ENCODE measurements at places on chromosomes 16 and 17.
A peak's percentile ranks its signal among the peaks of the same experiment; 100 is the strongest.

DNA sequence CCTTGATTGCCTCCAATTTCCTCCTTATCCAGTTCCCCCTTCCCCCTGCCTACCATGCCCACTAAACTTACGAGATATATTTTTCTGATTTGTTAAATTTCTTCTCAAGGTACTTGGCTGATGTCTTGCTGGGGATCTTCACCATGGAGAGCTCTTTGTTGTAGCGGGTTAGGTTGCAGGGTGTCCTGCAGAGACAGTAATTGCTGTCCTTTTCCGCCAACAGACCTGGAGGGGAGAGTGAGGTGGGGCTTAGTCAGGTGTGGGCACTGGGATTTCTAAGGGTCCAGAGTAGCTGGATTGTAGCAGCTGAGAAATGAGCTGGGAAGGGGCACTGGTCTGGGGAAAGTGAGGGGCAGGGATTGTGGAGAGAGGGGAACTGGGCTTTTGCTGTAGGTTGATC, 32.1 kb downstream of the SPACA3 start:
- H3K27ac ChIP-seq: no peak overlapping the region
- no peaks in the 10 kb centered on the region for H3K36me3 ChIP-seq
- no peak for DNase-seq
- no peak overlapping the region for H3K4me3 ChIP-seq
- no peaks in the 10 kb centered on the region for H3K4me1 ChIP-seq

- no peak overlapping the region for H3K4me3 ChIP-seq
- no peak for DNase-seq
- H3K36me3 ChIP-seq: no peaks in the 10 kb centered on the region
- no peaks in the 10 kb centered on the region for H3K4me1 ChIP-seq
Measured at GRCh38 chr16:56874800-56875199, 9.8 kb downstream of the SLC12A3 start.

DNA sequence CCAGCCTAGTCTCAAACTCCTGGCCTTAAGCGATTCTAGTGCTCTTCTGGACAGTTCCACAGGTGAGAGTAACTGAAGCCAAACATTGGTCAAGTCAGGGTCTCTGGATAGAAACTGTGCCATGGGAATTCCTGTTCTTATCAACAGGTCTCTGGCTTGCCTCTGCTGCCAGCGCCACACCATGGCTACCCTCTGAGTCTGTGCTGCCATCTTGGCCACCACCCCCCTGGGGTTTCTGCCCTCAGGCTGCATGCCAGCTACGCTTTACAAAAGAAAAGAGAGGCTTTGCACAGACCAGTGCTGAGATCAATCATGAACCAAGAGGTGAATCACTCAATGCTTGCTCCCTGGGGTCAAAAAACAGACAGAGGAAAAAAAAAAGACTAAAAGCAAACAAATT, 24.4 kb upstream of the CREBBP start:
- H3K27me3 ChIP-seq: no peaks in the 10 kb centered on the region
- no peaks in the 10 kb centered on the region for H3K36me3 ChIP-seq
- H3K4me1 ChIP-seq: no peaks in the 10 kb centered on the region
- no peak overlapping the region for H3K27ac ChIP-seq
- H3K4me3 ChIP-seq: no peak overlapping the region

GRCh38 chr16:14062261-14062660, 8.9 kb upstream of the MRTFB start:
- H3K36me3 ChIP-seq: no peaks in the 10 kb centered on the region
- DNase-seq: no peak
- no peaks in the 10 kb centered on the region for H3K27me3 ChIP-seq
- no peaks in the 10 kb centered on the region for H3K4me1 ChIP-seq
- no peak overlapping the region for H3K4me3 ChIP-seq

- peak; percentile 85 for DNase-seq
- peak overlapping the region; percentile 49 for H3K27ac ChIP-seq
- peaks cover 16% of the 10 kb centered on the region for H3K4me1 ChIP-seq
- H3K27me3 ChIP-seq: no peaks in the 10 kb centered on the region
- no peaks in the 10 kb centered on the region for H3K36me3 ChIP-seq
- peak overlapping the region; percentile 65 for H3K4me3 ChIP-seq
Measured at GRCh38 chr17:49851387-49852291, 3.8 kb upstream of the TAC4 start.

GRCh38 chr16:29030086-29030840, 45.4 kb downstream of the LAT start:
- no peaks in the 10 kb centered on the region for H3K4me1 ChIP-seq
- H3K27ac ChIP-seq: no peak overlapping the region
- H3K27me3 ChIP-seq: no peaks in the 10 kb centered on the region
- DNase-seq: no peak
- no peaks in the 10 kb centered on the region for H3K36me3 ChIP-seq

- peaks cover 32% of the 10 kb centered on the region for H3K4me1 ChIP-seq
- no peaks in the 10 kb centered on the region for H3K27me3 ChIP-seq
- no peak overlapping the region for H3K4me3 ChIP-seq
- no peak for DNase-seq
Measured at GRCh38 chr16:15966836-15967546, 17.6 kb downstream of the ABCC1 start.

- H3K4me3 ChIP-seq: no peak overlapping the region
- DNase-seq: no peak
- no peak overlapping the region for H3K27ac ChIP-seq
- H3K27me3 ChIP-seq: no peaks in the 10 kb centered on the region
- no peaks in the 10 kb centered on the region for H3K4me1 ChIP-seq
Measured at GRCh38 chr16:60064026-60064425, 1329.9 kb upstream of the GOT2 start.

DNA sequence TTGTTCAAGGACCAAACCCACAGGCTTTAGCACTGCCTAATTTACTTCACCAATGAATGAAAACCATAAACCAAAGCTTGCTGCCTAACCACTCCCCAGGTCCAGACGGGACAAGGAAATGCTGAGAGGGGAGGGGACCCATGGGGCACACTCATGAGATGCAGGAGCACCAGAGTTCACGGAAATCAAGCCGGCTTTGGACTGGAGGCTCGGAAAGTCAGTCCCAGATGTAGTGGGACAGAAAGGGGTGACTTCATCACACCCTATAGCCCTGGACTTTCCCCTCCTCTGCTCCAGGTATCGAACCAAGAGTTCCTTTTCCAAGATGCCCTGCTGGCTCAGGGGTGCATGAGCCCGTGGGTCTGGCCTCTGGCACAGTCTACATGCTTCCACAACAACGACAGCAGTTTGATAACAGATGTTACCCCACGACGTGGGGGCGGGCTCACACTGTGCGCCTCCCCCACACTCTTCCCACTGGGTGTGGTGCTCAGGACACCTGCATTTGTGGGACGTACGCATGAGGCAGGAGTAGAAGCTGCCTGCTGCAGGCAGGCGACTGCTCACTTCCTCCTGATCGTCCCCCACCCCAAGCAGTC, 63.2 kb downstream of the AMFR start:
- no peaks in the 10 kb centered on the region for H3K4me1 ChIP-seq
- no peak overlapping the region for H3K27ac ChIP-seq
- peaks cover 58% of the 10 kb centered on the region for H3K36me3 ChIP-seq

DNA sequence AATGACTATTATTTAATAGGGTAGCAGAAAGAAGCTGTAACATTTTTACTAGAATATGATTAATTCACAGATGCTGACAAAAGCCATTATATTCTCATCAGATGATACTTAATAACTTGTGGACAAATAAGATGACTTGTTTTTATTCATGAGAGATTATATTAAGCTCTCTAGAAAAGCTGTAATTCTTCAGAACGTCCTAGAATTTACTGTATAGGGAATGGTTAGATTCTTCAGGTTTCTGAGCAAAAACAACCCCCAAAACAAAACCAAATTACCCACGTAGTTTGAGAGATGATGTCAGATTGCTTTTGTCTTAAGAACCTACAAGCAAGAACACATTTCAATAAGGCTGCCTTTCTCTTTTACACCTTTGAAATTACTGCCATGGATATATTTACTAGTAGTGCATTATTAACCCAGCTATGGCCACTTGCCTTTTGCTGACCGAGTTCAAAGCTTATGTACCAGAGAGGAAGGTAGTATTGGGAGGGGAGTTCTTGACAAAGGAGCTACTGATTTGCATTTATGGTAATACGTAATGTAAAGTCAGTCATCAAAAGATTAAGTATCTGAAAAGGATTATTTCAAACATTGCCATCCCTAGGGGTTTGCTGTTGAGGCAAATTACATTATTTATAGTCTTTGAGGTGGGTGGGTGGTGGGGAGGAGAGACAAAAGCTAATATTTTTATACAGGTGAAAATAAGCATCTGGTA, 51.7 kb downstream of the NLK start:
- H3K4me1 ChIP-seq: no peaks in the 10 kb centered on the region
- no peak for DNase-seq
- no peak overlapping the region for H3K4me3 ChIP-seq
- H3K27me3 ChIP-seq: no peaks in the 10 kb centered on the region

- no peak overlapping the region for H3K4me3 ChIP-seq
- H3K4me1 ChIP-seq: no peaks in the 10 kb centered on the region
- H3K27me3 ChIP-seq: no peaks in the 10 kb centered on the region
Measured at GRCh38 chr17:41483991-41484826, 3.3 kb upstream of the KRT35 start.

GRCh38 chr16:73125850-73126524, 78.1 kb upstream of the ZFHX3 start:
- no peak overlapping the region for H3K27ac ChIP-seq
- no peaks in the 10 kb centered on the region for H3K27me3 ChIP-seq
- peaks cover 24% of the 10 kb centered on the region for H3K4me1 ChIP-seq
- no peak for DNase-seq
- H3K36me3 ChIP-seq: no peaks in the 10 kb centered on the region
- no peak overlapping the region for H3K4me3 ChIP-seq

GRCh38 chr17:19365833-19366636, 3.5 kb upstream of the B9D1 start:
- no peak overlapping the region for H3K4me3 ChIP-seq
- H3K27me3 ChIP-seq: no peaks in the 10 kb centered on the region
- peaks cover 31% of the 10 kb centered on the region for H3K4me1 ChIP-seq

GRCh38 chr16:83453977-83454376, 353.8 kb upstream of the HSBP1 start:
- no peaks in the 10 kb centered on the region for H3K27me3 ChIP-seq
- H3K4me1 ChIP-seq: no peaks in the 10 kb centered on the region
- no peak for DNase-seq
- H3K36me3 ChIP-seq: no peaks in the 10 kb centered on the region

GRCh38 chr17:10217916-10218315, 19.5 kb upstream of the GAS7 start:
- H3K4me3 ChIP-seq: no peak overlapping the region
- no peak for DNase-seq
- no peak overlapping the region for H3K27ac ChIP-seq
- no peaks in the 10 kb centered on the region for H3K36me3 ChIP-seq

DNA sequence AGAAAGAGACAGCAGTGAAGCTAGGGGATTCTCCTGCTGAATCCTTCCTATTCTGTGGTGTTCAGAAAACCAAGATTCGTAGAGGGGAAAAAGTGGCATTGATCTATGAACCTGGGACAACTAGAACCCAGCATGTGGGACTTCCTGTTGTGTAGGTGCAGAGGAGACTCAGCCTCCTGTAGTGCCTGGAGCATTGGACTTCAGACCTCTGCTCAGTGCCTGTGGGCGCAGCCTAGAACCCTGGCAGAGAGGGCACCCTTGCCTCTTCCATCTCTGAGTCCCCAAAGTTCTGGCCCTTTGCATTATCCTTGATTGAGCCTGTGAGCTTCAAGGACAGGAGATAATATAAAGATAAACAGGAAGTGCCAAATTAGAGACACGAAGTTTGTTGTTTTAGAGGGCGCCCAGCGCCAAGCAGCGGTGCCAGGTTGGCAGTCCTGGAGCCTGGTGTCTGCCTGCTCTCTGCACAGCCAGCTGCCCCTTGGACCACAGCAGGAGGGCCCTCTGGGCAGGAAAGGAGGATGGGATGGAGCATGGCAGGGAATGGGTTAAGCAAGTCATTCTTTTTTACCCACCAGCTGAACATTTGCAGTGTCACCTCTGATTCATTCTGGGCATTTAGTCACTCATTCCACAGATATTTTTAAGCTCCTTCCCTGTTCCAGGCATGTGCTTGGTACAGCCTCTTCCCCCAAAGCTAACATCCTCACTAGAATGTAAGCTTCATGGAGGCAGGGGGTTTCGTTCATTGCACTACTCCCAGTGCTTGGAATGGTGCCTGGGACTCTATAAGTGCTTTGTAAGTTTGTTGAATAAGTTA, 11.9 kb upstream of the SP6 start:
- H3K36me3 ChIP-seq: no peaks in the 10 kb centered on the region
- H3K4me1 ChIP-seq: peaks cover 8% of the 10 kb centered on the region
- H3K4me3 ChIP-seq: no peak overlapping the region
- DNase-seq: no peak
- H3K27ac ChIP-seq: no peak overlapping the region
- H3K27me3 ChIP-seq: no peaks in the 10 kb centered on the region

- H3K36me3 ChIP-seq: peaks cover 51% of the 10 kb centered on the region
- H3K27me3 ChIP-seq: no peaks in the 10 kb centered on the region
- H3K27ac ChIP-seq: peak overlapping the region; percentile 74
Measured at GRCh38 chr17:82050152-82050760, 1.4 kb downstream of the RFNG start.

- peak overlapping the region; percentile 52 for H3K4me3 ChIP-seq
- no peaks in the 10 kb centered on the region for H3K36me3 ChIP-seq
- peaks cover 24% of the 10 kb centered on the region for H3K4me1 ChIP-seq
- no peak overlapping the region for H3K27ac ChIP-seq
- DNase-seq: no peak
Measured at GRCh38 chr17:21375757-21376080, 438 bp upstream of the KCNJ12 start.

GRCh38 chr17:4972752-4973151, 5.1 kb upstream of the SPAG7 start:
- H3K4me1 ChIP-seq: peaks cover 36% of the 10 kb centered on the region
- H3K4me3 ChIP-seq: no peak overlapping the region
- peaks cover 81% of the 10 kb centered on the region for H3K36me3 ChIP-seq
- no peaks in the 10 kb centered on the region for H3K27me3 ChIP-seq
- H3K27ac ChIP-seq: no peak overlapping the region

All from lower lobe of right lung (tissue), 2 donors.